ENCODE measurements at places on chromosomes 1 and 21.
A peak's percentile ranks its signal among the peaks of the same experiment; 100 is the strongest.

GRCh38 chr1:29655945-29656850 lies 419.9 kb downstream of the PTPRU start:
- DNase-seq: no peak

GRCh38 chr1:211082824-211083223 lies 51.1 kb downstream of the KCNH1 start:
- DNase-seq: no peak

- DNase-seq: no peak
Observed at GRCh38 chr1:62849031-62849430, 65.1 kb downstream of the ATG4C start.

DNA sequence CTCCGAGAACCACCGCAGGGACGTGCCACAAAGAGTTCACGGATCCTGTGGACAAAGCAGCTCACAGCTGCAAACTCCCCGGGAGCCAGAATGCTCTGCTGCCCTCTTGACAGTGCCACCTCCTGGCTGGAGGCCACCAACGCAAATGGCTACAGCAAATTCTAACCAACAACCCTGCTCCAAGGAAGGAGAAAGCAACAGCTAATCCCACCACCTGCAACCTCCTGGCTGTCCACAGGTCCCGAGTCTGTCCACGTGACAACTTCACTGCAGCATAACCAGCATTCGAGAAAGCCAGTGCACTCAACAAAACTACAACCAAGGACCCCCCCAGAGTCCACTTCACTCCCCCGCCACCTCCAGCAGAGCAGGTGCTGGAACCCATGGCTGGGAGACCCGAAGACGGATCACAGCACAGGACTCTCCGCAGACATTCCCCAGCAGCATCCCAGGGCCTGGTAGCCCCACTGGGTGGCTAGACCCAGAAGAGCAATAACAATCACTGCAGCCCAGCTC lies 17.3 kb downstream of the POFUT2 start:
- DNase-seq: no peak

GRCh38 chr1:234684856-234685255 lies 74.9 kb upstream of the IRF2BP2 start:
- no peak for DNase-seq

- DNase-seq: peak; percentile 30
Observed at GRCh38 chr1:61083013-61083806, 849 bp downstream of the NFIA start.

DNA sequence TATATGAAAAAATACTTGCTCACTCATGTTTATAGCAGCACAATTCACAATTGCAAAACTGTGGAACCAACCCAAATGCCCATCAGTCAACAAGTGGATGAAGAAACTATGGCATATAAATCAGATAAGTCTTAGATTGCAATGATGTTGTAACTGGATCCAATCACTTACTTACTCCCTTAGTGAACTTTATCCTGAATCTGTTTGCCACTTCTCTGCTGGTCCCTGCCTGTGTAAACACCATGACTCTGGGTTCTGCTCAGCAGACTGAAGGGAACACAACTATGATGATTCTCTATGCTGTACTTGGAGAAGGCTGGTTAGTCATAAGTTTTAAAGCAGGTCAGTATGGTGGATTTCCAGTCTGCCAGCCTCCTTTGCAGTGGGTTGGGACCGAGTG lies 391.2 kb downstream of the RWDD3 start:
- no peak for DNase-seq

- no peak for DNase-seq
Observed at GRCh38 chr1:40857737-40858136, 4.4 kb downstream of the CITED4 start.

DNA sequence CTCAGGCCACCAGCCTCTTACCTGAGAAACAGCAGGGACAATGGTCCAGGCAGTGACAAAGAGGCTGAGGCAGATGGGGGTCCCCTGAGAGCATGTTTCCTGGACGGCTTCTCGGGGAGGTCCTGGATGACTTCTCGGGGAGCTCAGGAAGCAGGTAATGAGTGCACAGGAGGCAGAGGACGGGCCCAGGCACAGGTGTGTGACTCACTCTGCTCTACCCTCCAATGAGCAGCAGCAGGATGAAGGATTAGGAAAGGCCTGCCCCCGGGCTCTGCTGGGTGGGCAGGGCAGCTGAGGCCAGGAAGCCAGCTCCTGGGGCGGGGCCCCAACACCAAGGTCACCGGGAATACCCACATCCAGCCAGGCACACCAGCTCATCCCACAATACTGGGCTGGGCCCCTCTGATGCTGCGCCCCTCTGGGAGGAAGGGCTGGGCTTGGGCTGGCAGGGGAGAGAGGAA lies 17.2 kb upstream of the PTAFR start:
- DNase-seq: no peak

DNA sequence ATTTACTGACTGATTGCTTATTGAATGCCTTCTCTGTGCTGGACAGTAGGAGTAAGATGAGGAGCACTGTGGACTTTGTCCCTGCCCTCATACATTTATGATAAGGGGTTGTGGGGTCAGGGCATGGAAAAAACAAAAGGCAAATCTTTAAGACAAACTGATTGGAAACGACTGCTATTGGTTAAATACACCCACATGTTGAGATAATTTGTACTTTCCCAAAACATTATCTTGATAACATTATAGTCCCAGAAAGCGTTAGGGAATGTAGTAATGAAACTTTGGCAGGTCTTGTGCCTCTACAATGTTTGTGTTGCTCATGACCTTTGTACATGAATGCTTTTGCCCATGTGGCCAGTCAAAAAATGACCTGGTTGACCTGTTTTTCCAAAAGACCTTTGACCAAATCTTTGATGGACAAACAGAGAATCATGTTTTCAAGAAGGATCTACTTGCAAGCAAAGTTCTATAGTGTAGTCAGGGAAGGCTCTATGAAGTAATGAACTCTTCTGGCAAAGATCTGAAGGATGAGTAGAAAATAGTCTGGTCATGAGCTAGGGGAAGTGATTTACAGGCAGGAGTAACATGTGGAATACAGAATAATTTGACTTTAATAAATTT lies 50.9 kb downstream of the LEPR start:
- no peak for DNase-seq

- no peak for DNase-seq
Observed at GRCh38 chr1:178560871-178561376, 48.0 kb downstream of the TEX35 start.
